HTR-8/SVneo (cell line): ENCODE measurements at places on chromosomes 7 and 10.

DNA sequence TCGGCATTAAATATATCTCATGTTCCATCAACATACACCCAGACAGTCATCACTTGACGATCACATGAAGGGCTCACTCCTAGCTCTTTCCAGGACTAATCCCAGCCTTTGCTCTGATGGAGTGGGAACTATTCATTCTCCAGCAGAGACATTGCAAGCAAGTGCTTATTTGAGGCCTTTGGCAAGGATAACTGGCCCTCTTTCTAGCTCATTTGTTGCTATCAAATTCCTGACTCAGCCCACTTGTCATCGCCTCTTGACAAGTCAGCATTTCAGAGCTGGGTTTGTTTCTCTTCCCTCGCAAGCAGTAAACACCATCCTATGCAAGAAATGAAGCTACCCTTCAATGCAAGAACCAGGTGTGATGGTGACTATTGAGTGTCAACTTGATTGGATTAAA lies 1165.7 kb upstream of the AUTS2 start:
- DNase-seq = no peak

- no peak for DNase-seq
Observed at GRCh38 chr7:17697128-17697881, 243.0 kb downstream of the SNX13 start.

DNA sequence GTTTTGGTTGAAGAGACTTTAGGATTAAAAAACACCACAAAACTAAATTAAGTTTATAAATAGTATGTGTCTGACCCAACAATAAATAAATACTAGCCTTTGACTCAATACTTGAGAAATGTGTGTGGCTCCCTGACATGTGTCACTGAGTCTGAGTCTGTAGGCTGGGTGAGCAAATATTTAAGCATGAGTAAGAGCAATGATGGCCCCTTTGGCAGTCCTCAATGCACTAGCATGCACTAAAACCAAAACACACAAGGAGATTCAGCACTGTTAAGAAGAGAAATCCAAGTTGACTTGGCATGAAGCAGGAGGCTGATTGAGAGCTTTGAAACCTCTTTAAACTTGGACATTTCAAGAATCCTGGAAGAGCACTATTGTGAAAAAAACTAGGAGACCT lies 37.1 kb downstream of the CCDC71L start:
- DNase-seq = no peak

- no peak for DNase-seq
Observed at GRCh38 chr7:96734343-96734742, 24.7 kb upstream of the SEM1 start.

- no peak for DNase-seq
Observed at GRCh38 chr10:1685699-1686490, 51.4 kb downstream of the ADARB2 start.

DNA sequence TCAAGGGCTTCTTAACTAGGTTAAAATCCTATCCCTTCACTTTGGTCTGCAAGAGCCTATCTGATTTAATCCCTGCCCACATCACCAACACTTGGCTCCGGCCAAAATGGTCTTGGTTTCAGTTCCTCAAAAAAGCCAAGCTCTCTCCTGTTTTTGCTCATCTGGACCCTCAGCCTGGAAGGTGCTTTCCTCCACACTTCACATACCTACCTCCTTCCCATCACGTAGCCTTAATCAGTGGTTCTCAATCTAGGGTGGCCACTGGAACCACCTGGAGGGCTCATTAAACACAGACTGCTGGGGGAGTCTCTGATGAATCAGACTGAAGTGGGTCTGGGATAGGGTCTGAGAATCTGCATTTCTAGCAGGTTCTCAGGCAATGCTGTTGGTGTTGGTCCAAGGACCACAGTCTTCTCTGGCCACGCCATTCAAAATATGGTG lies 227.0 kb upstream of the AOAH start:
- DNase-seq = no peak

GRCh38 chr7:1380231-1380815 lies 78.9 kb downstream of the MICALL2 start:
- DNase-seq = no peak
